Stimulated activated CD8-positive, alpha-beta memory T cell treated with anti-CD3 and anti-CD28 coated beads, Interleukin-7, amount 100 ng/mL, for 1 hour (primary cell): ENCODE measurements at places on chromosomes 4 and X.

GRCh38 chrX:38636949-38637819 lies 75.8 kb downstream of the TSPAN7 start:
- no peak for DNase-seq

- no peak for DNase-seq
These were observed 18.8 kb upstream of the CENPU start for GRCh38 chr4:184752496-184753275.

DNA sequence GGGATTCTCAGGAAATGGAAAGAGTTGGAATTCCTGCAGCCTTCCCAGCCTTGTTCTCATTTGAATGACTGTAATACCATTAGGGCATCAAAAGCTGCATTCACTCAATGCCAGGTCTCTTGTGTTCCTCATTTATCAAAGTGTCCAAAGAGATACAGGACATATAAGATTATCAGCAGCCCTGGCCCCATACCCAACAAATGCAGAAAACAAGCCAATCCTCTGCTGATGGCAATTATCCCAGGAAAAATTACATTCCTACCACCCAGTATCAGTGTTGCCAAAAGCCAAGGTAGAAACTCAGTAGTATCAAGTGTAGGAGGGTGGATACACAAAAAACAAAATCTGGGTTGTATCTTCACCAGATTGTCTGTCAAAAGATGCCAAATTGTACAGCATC lies 18.5 kb upstream of the ASB5 start:
- DNase-seq = no peak

- DNase-seq = no peak
These were observed 62.7 kb downstream of the SHROOM2 start for GRCh38 chrX:9848718-9849479.

DNA sequence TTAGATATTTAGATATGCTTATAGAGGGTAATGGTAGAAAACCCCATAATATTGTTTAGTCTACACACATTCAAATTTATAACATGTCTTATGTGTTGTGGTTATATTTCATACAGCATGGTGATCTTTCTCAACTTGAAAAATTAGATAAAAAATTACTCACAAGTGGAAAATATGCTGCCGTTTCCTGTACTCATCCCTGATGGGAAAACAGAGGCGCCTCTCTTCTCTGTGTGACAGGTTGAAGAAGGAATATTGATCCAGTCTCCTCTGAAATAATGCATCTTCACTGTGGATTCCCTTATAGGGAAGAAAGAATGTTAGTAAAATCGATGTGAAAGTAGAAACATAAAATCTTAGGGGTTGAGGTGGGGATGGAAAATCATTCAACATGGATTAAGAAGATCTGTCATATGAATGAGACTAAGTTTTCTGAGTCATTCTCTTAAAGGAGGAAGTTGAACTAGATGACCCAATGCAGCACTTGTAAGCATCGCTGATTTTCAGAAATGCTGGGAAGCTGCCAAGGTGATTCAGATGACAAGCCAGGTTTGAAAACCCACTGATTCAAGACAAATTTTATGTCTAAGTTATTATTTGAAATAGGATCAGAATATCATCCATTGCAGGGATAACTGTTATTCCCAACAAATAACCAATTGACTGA lies 70.7 kb downstream of the ANKRD50 start:
- DNase-seq = no peak

- no peak for DNase-seq
These were observed 243.0 kb upstream of the TEX13A start for GRCh38 chrX:105463473-105463872.

- DNase-seq = no peak
These were observed 28.3 kb upstream of the ALG13 start for GRCh38 chrX:111652719-111653118.

DNA sequence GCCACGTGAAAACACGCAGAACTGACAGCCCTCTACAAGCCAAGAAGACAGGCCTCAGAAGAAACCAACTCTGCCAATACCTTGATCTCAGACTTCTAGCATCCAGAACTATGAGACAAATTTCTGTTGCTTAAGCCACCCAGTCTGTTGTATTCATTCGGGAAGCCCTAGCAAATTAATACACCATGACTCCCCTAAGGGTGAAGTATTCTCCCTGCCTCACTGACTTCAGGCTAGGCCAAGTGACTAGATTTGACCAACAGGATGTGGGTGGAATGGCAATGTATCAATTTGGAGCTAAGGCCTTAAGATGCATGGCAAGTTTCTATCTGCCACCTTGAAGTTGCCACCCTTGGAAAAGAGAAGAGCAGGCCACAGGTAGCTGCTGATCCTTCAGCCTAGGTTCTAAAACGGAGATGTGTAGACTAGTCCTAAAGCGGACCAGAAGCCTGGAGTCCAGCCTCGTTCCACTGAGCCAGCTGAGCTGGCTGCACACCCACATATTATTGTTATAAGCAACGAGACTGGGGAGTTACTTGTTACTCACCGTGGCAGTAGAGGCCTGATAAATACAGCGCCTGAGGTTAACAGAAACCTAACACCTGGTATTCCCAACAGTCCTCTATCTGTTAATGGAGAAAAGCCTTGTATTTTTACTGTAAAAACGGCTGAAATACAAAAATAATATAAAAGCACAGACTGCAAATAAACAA lies 16.4 kb downstream of the SCARB2 start:
- no peak for DNase-seq

DNA sequence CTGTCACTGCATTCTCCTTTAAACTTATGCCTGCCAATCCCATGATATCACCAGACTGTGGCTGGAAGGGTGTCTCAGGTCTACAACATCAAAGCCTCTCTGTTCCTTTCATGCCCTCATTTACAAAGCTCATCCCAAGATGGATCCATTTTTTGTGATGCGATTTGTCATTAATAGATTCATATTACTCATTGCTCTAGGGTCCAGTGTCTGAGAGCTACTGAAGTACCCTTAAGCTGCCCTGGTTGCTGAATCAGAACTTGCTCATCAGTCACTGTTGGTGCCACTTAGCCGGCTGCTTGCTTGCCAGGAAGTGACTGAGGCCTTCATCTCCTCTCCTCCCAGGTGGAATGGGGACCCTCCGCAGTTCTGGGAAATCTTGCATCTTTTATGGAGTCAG lies 395.5 kb upstream of the BOD1L1 start:
- no peak for DNase-seq

- DNase-seq = no peak
These were observed 517.4 kb downstream of the RAB28 start for GRCh38 chr4:12966726-12967125.

GRCh38 chr4:160880180-160880579 lies 1283.6 kb downstream of the FSTL5 start:
- DNase-seq = no peak

DNA sequence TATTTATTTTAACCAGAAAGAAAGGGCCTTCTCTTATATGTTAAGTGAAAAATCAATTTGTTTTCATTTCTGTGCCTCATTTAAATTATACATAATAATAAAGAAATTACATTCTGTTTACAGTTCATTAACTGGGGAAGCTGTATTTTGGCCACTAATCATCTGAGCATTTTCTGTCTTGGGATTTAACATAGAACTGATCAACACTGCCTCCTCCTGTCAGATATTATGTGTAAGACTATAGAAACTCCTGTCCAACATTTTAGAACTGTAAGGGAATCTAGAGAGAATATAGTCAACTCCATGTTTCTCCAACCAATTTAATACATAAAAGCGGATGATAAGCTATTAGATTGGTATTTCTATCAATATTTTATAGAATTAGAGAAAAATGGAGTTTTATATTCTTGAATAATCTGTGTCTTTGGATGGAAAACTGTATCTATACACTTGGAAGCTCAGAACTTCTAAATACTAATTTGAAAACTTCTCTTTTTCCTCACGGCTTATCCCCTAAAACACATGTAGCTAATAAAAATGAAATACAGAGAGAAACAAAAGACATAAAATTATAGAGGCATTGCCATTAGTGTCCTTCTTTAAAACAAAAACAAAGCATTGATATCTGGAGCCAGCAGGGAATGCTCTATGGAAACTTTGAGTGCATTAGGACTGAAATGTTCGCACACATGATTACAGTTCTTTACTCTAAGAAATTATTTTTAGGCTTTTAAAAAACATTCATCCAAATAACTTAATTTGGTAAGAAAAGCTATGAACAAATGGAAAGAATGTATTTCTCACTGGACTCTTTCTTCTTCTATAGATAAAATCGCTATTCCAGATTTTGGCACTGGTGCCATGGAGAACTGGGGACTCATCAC lies 33.1 kb downstream of the ENPEP start:
- DNase-seq = no peak

- DNase-seq = no peak
These were observed 25.9 kb upstream of the FAM241A start for GRCh38 chr4:112119353-112119783.

DNA sequence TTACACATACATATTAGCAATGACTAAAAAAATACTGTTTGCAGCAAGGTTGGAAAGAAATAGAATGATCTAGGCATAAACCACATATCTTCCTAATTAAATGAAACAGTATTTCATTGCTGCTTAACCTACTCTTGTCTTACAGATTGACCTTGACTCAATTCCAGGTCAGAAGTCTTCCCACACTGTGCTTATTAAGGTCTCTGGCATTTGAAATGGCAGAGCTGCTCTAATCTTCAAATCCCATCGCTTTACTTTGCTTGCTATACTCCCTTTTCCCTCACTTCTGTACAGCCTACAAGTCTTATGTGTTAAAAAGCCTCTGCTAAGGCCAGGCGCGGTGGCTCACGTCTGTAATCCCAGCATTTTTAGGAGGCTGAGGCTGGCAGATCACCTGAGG lies 424.5 kb downstream of the RPA4 start:
- DNase-seq = no peak

GRCh38 chr4:5469861-5470260 lies 238.5 kb downstream of the EVC2 start:
- DNase-seq = no peak
